ENCODE measurements at places on chromosomes 3 and 15. TPM values are rescaled to one million over a fixed set of nuclear protein-coding genes. Genes with fewer than 3 reads are reported as not detected.

The STRIT1 gene
- total RNA-seq: not detected

The HDC gene
- not detected for total RNA-seq

The OR5K2 gene
- not detected for total RNA-seq

The GOLGA8N gene
- 1.3 TPM for total RNA-seq

The SEMA5B gene
- total RNA-seq: 0.21 TPM

All from A549 treated with CORT108297 at 1 μM for 4 hours (cell line).